Psoas muscle (tissue), 8 donors: ENCODE measurements at places on chromosomes 3 and 15. TPM values are rescaled to one million over a fixed set of nuclear protein-coding genes. Genes with fewer than 3 reads are reported as not detected.

The CCDC191 gene
- polyA plus RNA-seq, result 0.96 TPM

The IL12A gene
- polyA plus RNA-seq, result 0.09 TPM

The LTK gene
- polyA plus RNA-seq, result not detected

The UTS2B gene
- 0.05 TPM for polyA plus RNA-seq

The LINGO1 gene
- 0.61 TPM for polyA plus RNA-seq

The P3H2 gene
- polyA plus RNA-seq, result 0.30 TPM

The XYLB gene
- polyA plus RNA-seq, result 0.34 TPM

The CA12 gene
- polyA plus RNA-seq, result 0.01 TPM

The SCN11A gene
- polyA plus RNA-seq, result 0.03 TPM

The LRRN1 gene
- polyA plus RNA-seq, result 0.29 TPM

The CYP11A1 gene
- 0.18 TPM for polyA plus RNA-seq

The NPAP1 gene
- not detected for polyA plus RNA-seq

The CEP70 gene
- 12.1 TPM for polyA plus RNA-seq

The MED12L gene
- 0.01 TPM for polyA plus RNA-seq

The KCNAB1 gene
- 1.1 TPM for polyA plus RNA-seq

The RLBP1 gene
- not detected for polyA plus RNA-seq

The TMIE gene
- polyA plus RNA-seq, result 0.40 TPM

The SPINT1 gene
- polyA plus RNA-seq, result 0.19 TPM

The ZNF660 gene
- 0.18 TPM for polyA plus RNA-seq

The UPK1B gene
- polyA plus RNA-seq, result 0.03 TPM

The HIGD2B gene
- polyA plus RNA-seq, result not detected

The MAGEL2 gene
- polyA plus RNA-seq, result 0.01 TPM

The PLA2G4F gene
- polyA plus RNA-seq, result 0.86 TPM

The ZNF619 gene
- polyA plus RNA-seq, result 1.6 TPM

The GOLGA8S gene
- polyA plus RNA-seq, result not detected

The TOPAZ1 gene
- not detected for polyA plus RNA-seq

The GOLGA6B gene
- polyA plus RNA-seq, result not detected

The NECTIN3 gene
- 3.0 TPM for polyA plus RNA-seq

The MESP2 gene
- 0.20 TPM for polyA plus RNA-seq

The CDCP1 gene
- 0.01 TPM for polyA plus RNA-seq

The ALG1L2 gene
- not detected for polyA plus RNA-seq

The LSAMP gene
- polyA plus RNA-seq, result 0.01 TPM

The SCAANT1 gene
- polyA plus RNA-seq, result not detected

The ELL3 gene
- polyA plus RNA-seq, result 1.5 TPM

The CD200R1 gene
- polyA plus RNA-seq, result 0.09 TPM

The IFRD2 gene
- polyA plus RNA-seq, result 151 TPM

The SENP8 gene
- 2.3 TPM for polyA plus RNA-seq

The HYKK gene
- 2.9 TPM for polyA plus RNA-seq

The PROK2 gene
- not detected for polyA plus RNA-seq

The NEK11 gene
- 1.5 TPM for polyA plus RNA-seq

The KLF15 gene
- 77.6 TPM for polyA plus RNA-seq

The SERINC4 gene
- polyA plus RNA-seq, result 0.93 TPM

The ATOSA gene
- 129 TPM for polyA plus RNA-seq

The LRRC31 gene
- not detected for polyA plus RNA-seq

The WDR93 gene
- polyA plus RNA-seq, result not detected

The LRRC3B gene
- polyA plus RNA-seq, result 2.7 TPM

The KNL1 gene
- polyA plus RNA-seq, result not detected

The CPNE9 gene
- polyA plus RNA-seq, result not detected

The VPS39 gene
- polyA plus RNA-seq, result 43.3 TPM

The MYH15 gene
- 0.08 TPM for polyA plus RNA-seq

The C3orf22 gene
- not detected for polyA plus RNA-seq

The ADAMTS17 gene
- polyA plus RNA-seq, result 6.8 TPM

The STRIT1 gene
- polyA plus RNA-seq, result 1,075 TPM

The AADAC gene
- not detected for polyA plus RNA-seq
